ENCODE measurements at places on chromosomes 7 and 10.

DNA sequence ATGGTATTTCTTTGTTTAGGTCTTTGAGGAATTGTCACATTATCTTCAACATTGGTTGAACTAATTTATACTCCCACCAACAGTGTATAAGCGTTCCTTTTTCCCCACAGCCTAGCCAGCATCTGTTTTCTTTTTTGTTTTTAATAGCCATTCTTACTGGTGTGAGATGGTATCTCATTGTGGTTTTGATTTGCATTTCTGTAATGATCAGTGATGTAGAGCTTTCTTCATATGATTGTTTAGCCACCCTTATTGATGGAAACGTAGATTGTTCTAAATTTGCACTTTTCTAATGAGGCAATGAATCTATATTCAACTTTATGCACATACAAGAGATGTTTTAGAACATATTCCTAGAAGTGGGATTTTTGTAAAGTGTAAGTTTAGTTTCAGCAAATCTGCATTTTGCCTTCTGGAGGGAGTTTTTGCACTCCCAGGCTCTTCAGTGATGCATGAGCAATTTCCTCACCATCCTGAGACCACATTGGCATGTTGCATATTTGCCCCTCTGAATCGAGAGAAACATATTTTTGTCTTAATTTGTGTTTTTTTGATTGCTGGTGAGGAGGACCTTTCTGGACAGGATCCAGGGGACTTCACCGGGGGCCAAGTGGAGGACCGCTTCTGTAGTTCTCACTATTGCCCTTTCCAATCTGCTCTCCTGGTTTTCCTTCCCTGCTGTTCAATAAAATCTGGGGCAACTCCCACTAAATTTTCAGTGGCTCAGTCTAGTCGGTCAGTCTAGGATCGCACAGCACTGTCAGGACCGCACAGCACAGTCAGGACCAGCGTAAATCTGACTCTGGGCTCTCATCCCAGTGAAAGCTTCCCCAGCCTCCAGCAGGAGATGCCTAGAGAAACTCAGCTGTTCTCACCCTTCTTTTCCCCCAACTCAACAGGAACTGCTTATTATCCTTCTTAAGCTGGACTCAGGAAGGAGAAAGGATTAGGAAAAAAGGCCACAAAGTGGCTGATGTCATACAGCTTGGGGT, 157.0 kb downstream of the PTPN20 start:
- DNase-seq: no peak

DNA sequence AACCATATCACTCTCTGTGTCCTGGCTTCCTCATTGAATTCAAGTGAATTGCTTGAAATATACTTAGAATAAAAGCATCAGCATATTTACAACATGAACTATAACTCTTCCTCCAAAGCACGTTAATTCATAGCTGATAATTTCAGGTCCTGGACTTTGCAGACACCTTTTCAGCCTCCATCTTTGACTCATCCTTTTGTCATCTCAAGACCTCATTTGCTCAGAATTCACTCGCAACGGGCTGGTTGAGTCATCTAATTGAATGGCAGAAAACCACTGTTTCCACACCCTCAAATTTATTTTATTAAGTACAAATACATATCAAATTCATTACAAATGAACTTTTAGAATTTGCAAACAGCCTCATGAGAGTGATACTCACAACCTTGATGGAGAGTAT, 545.7 kb downstream of the GATA3 start:
- DNase-seq: no peak

GRCh38 chr7:70795948-70796347, 336.0 kb upstream of the GALNT17 start:
- DNase-seq: no peak

DNA sequence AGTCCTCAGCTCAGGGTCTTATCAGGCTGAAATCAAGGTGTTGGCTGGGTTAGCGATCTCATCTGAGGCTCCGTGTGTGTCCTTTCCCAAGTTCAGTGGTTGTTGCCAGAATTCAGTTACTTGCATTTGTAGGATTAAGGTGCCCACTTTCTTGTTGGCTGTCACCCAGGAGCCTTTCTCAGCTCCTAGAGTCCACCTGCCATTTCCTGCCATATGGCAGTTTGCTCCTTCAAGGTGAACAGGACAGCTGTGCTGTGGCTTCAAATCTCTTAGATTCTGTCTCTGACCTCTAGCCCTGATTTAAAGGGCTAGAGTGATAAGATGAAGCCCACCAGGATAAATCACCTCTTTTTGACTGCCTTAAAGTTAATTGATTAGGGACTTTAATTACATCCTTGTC, 1.0 kb upstream of the HIF1AN start:
- no peak for DNase-seq

DNA sequence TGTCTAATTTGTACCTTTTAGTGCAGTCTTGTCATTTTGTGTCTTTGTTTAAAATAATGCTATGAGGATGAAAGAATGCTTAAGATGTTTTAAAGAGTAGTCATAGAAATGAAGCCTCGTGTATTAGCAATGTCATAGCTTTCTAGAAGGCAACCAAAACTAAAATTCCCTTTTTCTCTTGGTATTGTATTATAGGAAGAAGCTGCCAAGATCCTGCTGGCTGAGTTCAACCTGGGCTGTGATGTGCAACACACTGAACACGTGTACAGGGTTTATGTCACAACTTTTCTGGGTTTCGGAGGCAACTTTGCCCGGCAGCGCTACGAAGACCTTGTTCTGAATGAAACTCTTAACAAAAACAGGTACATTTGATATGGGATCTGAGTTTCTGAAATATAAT, 36.2 kb downstream of the COX15 start:
- DNase-seq: no peak

GRCh38 chr10:78925800-78926319, 142.9 kb upstream of the ZMIZ1 start:
- DNase-seq: no peak

- no peak for DNase-seq
These were observed 30.1 kb downstream of the NUDCD3 start for GRCh38 chr7:44460325-44460724.

- DNase-seq: no peak
These were observed 200.5 kb upstream of the KIAA1217 start for GRCh38 chr10:24008164-24009091.

- no peak for DNase-seq
These were observed 80.1 kb downstream of the CABCOCO1 start for GRCh38 chr10:61742812-61743211.

GRCh38 chr7:152464312-152465118, 28.7 kb upstream of the KMT2C start:
- DNase-seq: no peak

DNA sequence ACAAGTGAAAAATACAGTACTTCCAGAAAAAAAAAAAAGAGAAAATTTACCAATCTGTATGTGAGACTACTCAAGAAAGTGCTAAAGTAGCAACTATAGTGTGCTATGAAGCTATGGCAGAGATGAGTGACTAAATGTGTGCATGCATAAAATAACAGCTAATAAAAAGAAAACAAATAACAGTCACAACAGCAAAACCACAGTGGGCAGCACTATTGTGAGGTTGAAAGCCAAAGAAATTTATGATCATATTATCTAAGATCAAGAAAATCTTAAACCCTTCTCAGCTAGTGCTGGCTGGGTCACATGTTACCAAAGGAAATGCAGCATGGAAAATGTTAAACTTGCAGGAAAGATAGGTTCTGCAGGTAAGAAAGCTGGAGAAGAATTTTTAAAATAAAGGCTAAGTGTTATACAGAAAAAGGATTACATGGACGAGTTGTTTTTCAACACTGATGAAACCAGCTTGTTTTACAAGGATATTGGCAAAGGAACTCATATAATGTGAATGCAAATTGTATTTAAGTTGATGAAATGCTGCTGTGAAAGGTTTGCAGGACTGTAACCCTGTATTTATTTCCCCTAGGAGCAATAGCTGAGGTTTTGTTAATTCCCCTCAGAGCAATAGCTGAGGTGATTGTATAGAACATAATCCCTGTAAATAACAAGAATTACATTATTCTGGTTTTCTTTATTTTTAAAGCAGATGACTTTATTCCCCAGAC, 15.6 kb upstream of the OR2A5 start:
- DNase-seq: no peak

GRCh38 chr7:16753932-16754855, 639 bp downstream of the TSPAN13 start:
- DNase-seq: peak; percentile 27

GRCh38 chr7:130356876-130357611, 12.4 kb downstream of the CPA5 start:
- no peak for DNase-seq

GRCh38 chr10:127195571-127196281, 665 bp downstream of the INSYN2A start:
- DNase-seq: no peak

DNA sequence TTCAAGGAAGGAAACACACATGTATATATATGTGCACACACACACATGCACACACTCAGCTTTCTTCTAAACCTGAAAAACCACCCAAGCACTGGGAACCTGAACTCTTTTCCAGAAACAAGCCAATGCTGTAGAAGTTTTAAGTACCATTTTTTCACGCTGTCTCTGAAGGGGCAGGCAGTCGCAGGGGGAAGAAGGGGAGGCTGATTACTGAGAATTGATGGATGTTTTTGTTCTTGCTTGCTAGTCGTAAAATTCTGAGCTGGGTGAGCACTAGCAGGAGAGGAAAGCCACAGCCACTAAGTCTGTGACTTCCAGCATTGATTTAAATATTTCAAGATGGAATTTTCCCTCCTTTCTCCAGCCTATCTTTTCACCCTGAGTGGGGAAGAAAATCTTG, 391.8 kb downstream of the CALN1 start:
- no peak for DNase-seq

- no peak for DNase-seq
These were observed 369.6 kb downstream of the AUTS2 start for GRCh38 chr7:69967689-69968450.

DNA sequence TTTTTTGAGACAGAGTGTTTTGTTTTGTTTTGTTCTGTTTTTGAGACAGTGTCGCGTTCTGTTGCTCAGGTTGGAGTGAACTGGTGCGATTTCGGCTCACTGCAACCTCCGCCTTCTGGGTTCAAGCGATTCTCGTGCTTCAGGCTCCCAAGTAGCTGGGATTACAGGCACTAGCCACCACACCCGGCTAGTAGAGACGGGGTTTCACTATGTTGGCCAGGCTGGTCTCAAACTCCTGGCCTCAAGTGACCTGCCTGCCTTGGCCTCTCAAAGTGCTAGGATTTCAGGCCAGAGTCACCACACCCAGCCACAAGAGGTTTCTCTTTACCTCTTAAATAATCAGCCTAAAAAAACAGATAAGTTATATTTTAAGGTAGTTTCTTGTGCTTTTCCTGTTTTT, 8.7 kb upstream of the ARHGAP12 start:
- no peak for DNase-seq

- DNase-seq: no peak
These were observed 146.2 kb downstream of the PAXIP1 start for GRCh38 chr7:154856733-154857132.

GRCh38 chr7:148624735-148625134, 34.2 kb downstream of the C7orf33 start:
- no peak for DNase-seq

GRCh38 chr7:105849122-105849855, 27.1 kb downstream of the ATXN7L1 start:
- peak; percentile 13 for DNase-seq

DNA sequence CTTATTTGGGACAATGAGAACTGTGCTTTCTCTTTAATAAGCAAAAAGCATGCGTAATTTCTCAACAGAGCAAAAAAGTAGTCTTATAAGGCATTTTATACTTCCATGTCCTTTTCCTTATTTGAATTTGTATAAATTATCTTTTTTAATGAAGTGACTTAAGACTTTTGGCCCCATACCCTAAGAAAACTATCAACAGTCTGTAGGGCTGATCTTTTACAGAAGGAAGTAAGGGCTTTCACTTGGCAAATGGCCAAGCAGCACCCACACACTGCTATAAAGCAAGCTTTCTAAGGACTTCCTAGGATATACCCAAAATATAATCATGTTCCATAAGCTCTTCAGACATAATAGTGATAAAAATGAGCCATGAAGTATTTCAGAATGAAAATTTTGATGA, 3.4 kb downstream of the CRPPA start:
- DNase-seq: no peak

- no peak for DNase-seq
These were observed 7.7 kb downstream of the GUSB start for GRCh38 chr7:65974191-65974801.

GRCh38 chr10:107554333-107554732, 389.8 kb upstream of the SORCS1 start:
- no peak for DNase-seq

- no peak for DNase-seq
These were observed 1.1 kb upstream of the PPP1R9A start for GRCh38 chr7:94906065-94906851.

DNA sequence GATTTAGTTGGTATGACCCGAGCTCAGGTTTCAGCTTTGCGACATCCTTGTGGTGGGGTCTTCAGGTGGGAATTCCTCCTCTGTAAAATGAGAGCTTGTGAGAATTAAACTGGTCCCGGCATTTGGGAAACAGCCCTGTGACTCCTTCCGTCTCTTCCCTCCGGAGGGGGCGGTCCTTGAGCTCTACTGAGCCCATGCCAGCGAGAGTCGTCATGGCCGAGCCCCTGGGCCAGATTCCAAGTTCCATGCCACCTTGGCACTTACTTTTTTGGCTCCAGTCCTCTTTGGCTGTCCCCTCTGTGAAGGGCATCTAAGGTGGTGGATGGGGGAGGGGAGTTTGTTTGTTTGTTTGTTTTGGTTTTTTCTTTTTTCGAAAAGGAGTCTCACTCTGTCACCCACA, 47.6 kb downstream of the GTF2IRD1 start:
- peak; percentile 61 for DNase-seq

DNA sequence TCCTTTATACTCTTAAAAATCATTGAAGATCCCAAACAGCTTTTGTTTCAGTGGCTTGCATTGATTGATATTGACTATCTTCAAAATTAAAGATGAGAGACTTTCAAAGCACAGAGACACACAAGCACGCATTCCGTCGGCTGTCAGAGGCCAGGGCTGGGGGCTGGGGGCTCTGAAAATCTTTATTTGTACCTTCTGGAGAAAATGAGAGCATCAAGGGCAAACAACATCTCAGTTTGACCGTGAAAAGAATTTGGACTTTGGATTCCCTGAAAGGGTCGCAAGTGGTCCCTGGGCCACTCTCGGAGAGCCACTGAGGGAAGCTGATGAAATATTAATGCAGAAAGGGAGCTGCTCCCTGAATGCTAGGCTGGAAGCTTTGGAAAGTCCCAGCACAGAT, 96.4 kb downstream of the CHST15 start:
- DNase-seq: no peak

DNA sequence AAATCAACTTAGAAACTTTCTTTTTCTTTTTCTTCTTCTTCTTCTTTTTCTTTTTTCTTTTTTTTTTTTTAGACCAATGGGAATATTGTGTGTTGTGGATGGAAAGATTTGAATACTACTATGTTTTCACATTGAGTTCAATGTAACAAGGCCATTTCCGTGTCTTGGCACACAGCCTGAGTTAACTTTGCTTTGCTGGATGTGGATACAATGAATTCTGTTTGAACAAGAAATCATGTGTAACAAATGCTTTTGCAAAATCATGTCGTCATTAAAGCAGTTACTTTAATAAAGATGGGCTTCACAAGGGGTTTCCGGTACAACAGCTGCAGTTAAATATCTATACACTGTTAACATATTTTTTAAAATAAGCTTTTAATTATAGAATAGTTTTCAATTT, 13.5 kb upstream of the ENTPD1 start:
- peak; percentile 3 for DNase-seq

GRCh38 chr10:112815269-112816032, 134.6 kb upstream of the TCF7L2 start:
- peak; percentile 4 for DNase-seq
